ENCODE measurements at places on chromosomes 3 and 15. TPM values are rescaled to one million over a fixed set of nuclear protein-coding genes. Genes with fewer than 3 reads are reported as not detected.

GPD1L gene
- total RNA-seq: 7.4 TPM

DCP1A gene
- 15.2 TPM for total RNA-seq

PLSCR5 gene
- not detected for total RNA-seq

CLDN18 gene
- not detected for total RNA-seq

MASP1 gene
- 2.3 TPM for total RNA-seq

OXSM gene
- total RNA-seq: 12.2 TPM

DIPK2A gene
- 23.2 TPM for total RNA-seq

ESYT3 gene
- total RNA-seq: 0.06 TPM
